ENCODE measurements at places on chromosomes 12 and 14. TPM values are rescaled to one million over a fixed set of nuclear protein-coding genes. Genes with fewer than 3 reads are reported as not detected.

Gene PTPRB
- 5.7 TPM for total RNA-seq

Gene DIO2
- total RNA-seq, result under 0.01 TPM

Gene LTBR
- 103 TPM for total RNA-seq

Gene OS9
- 186 TPM for total RNA-seq

Gene CFAP73
- total RNA-seq, result not detected

Gene SERPINA1
- total RNA-seq, result 32.1 TPM

Gene TRPV4
- total RNA-seq, result 5.3 TPM

Gene RPL10L
- not detected for total RNA-seq

Gene GLS2
- 1.6 TPM for total RNA-seq

Gene CLEC1A
- not detected for total RNA-seq

Gene CLEC2B
- 0.52 TPM for total RNA-seq

Gene LRFN5
- total RNA-seq, result 0.69 TPM

Gene LMNTD1
- total RNA-seq, result not detected
